ENCODE measurements at places on chromosomes 3 and 15.

GRCh38 chr15:89908226-89908625 lies 4.5 kb downstream of the ARPIN start:
- no peak for DNase-seq

- DNase-seq, result peak; percentile 29
Observed at GRCh38 chr3:13824521-13825310, 55.2 kb downstream of the WNT7A start.

DNA sequence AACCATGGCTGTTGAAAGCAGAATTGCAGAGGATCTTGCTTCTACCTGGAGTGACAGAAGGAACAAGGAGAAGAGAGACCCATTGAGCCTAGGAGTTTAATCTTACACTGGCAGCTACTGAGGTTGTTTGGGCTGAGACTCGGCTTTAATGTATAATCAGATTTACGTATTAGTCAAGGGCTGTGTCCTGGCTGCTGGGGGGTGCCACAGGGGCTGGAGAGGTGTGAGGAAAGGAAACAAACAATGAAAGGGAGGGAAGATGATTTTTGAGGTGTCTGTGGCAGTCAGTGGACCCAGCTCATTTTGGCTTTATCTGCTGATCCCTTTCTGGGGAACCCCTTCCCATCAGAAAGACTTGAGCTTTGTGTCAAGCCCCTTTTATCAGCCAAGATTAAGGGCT lies 95.7 kb downstream of the PRICKLE2 start:
- no peak for DNase-seq

GRCh38 chr3:56051052-56051451 lies 417.2 kb downstream of the ERC2 start:
- no peak for DNase-seq

DNA sequence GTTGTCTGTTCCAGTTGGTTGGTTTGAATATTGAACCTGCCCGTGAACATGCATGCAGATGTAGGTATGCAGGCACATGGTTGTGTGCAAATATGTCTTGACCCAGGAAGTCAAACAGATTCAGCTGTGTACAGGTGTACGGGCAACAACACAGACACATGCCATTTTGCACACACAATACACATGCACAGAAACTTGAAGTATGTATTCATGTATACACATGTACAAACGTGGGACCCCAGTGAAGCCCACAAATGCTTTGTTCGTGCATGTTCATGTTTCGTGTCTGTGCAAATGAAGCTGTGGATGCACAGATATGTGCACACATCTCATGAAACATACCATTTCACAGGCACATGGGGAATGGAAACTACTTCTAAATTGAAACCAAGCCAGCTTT lies 30.7 kb downstream of the IDH3A start:
- DNase-seq, result no peak

DNA sequence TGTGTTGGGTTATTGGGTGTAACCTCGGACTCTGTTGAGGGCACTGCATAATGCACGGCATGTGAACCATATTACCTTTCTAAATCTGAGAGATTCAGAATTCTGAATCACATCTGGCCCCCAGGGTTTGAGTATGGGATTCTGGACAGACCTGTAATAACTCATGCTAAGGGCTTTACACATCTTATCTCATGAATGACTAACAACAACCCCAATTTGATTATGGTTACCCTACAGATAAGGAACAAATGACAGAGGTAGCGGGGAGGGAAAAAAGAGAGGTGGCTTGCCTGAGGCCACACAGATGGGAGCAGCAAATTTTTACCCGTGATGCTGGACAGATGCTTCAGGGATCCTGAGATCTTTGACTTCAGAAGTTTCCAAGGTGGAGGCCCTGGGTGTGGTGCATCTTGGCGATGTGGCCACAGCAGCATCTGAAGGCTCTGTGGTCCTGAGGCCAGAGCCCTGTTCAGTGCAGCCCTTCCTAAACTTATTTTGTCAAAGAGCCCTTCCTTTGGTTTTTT lies 43.8 kb downstream of the POMGNT2 start:
- DNase-seq, result no peak

All from spleen (tissue), 13 donors.